Ammon's horn (tissue), 1 donor: ENCODE measurements at places on chromosomes 12 and 14.

GRCh38 chr14:87185961-87186560 lies 806.9 kb downstream of the GALC start:
- DNase-seq = no peak

DNA sequence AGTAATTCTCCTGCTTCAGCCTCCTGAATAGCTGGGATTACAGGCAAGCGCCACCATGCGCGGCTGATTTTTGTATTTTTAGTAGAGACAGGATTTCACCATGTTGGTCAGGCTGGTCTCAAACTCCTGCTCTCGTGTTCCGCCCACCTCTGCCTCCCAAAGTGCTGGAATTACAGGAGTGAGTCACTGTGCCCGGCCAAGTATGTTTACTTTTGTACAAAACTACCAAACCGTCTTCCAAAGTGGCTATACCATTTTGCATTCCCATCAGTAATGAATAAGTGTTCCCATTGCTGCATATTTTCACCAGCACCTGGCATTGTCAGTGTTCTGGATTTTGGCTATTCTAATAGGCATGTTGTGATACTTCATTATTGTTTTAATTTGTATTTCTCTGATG lies 8.4 kb upstream of the KRT6A start:
- DNase-seq = no peak

DNA sequence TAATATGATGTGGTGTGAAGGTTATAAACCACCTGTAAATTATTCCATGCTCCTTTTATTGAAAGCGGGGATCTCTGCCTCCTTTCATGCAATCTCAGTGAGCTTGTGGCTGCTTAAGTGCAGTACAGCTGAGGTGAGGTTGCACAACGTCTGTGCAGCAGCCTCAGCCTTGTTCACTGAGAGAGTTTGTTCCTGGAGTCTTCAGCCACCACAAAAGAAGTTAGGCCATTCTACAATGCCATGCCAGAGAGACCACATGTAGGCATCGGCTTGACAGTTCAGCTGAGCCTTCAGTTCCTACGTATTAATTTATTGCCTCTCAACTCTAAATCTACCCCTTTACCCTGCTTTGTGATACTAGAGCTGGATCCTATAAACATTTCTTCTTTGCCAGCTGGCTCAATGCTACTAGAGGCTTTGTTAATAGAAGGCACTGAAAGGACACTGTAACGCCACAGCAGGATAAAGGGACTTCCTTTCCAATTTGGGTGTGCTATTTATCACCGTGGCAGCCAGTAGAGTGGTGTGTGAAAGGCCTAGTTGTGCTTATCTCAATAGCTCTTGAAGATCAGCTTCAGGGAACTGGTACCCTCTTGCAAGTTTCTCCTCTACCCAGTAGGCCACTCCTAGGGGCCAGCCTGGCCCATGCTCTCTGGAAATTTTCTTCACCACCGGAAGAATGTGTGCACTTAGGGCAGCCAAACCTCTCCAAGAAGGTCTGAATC lies 337.7 kb downstream of the IPO8 start:
- DNase-seq = no peak

GRCh38 chr12:110869026-110869425 lies 22.2 kb downstream of the CCDC63 start:
- DNase-seq = peak; percentile 34

DNA sequence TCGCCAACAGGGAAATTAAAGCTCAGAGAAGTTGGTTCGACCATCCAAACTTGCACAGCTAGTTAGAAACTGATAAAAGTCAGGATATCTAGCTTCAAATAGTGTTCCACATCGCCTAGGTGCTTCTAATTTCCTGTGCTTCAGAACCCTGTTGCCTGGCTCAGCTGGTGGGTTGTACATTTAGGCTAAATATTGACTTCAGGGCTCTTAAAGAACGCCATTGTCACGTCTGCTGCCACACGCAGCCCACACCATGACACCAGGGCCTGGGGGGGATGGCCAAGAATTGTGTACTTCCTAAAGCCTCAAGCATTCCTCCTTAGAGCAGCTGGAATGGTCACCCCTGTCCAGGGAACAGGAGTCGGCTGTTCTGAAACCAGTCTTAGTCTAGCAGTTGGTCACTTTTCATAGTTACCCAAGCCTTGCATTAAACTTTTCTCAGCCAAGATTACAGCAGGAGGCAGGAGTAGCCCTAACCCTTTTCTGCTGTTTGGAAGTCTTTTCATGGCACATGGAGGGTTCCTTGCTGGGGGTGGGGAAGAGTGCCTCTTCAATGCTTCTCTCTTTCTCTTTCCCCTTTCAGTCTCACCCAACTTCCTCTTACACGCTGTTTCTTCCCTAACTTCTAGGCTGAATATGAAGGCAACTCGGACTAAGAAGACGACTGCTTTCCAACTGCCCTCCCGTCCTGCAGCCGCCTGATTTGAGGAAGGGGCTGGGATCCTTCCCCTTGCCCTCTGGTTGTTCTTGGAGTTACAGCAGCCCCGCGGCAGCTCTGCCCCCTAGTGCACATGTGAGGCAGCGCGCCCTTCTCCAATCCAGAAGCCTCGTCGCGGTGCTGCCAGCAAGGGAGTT lies 17.1 kb downstream of the FOS start:
- DNase-seq = peak; percentile 91

DNA sequence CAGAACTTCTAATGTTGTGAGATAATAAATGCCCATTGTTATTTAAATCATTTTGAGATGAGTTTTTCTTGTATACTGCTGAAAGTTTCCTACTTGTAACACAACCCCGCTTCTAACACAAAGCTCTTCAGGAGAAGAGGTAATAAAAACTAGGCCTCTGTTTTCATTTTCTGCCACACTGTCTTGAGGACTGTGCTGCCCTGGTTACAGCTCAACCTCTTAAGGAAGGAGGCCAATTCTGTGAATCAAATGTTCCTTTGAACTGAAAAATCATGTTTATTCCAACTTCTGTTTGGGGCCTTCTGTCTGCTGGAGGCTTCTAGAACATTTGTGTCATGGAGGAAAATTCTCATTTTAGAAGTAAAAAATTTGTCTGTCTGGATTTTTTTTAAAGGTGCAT lies 100.3 kb downstream of the LRIG3 start:
- peak; percentile 13 for DNase-seq

DNA sequence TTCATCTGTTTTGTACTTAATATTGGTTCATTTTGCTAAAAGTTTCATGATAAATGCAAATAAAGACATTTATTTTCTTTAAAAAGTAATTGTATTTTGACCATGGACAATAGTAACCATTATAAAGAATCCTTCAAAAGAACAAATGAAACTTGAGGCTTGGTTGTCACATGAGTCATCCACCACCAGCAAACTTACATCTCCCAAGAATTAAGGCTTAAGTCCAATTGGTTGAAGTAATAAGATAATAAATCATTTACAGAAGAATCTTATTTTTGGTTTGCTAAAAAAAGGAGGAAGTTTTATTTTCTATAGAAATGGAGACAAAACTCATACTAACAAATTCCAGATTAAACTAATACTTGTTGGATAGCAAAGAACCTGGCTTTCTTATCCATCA lies 84.8 kb upstream of the KITLG start:
- no peak for DNase-seq

DNA sequence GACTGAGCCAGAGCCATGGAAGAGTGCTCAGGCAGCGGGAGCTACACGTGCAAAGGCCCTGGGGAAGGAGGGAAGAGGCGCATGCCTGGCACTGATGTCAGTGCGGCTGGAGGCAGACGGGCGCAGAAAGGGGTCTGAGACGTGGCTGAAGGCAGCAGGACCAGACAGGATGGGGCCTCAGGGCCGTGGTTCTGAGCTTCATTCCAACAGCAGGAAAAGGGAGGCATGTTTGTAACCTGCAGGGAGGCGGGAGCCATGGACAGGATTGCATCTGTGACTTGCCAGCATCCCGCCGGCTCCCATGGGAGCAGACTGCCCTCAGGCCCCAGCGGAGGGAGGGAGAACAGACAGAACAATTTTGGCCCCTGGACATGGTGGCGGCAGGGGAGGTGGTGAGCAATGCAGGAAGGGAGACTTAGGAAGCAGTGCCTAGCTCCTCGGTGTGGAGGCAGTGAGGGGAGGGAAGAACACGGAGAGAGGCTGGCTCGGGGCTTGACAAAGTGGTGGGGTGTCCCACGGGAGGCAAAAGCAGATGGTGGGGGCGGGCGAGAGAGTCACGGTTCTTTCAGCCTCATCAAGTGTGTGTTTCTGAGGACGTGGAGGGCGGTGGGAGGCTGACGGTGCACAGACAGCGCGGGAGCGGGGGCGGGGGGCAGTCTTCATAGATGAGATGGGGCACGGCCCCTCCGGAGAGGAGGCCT lies 33.3 kb upstream of the INF2 start:
- no peak for DNase-seq

DNA sequence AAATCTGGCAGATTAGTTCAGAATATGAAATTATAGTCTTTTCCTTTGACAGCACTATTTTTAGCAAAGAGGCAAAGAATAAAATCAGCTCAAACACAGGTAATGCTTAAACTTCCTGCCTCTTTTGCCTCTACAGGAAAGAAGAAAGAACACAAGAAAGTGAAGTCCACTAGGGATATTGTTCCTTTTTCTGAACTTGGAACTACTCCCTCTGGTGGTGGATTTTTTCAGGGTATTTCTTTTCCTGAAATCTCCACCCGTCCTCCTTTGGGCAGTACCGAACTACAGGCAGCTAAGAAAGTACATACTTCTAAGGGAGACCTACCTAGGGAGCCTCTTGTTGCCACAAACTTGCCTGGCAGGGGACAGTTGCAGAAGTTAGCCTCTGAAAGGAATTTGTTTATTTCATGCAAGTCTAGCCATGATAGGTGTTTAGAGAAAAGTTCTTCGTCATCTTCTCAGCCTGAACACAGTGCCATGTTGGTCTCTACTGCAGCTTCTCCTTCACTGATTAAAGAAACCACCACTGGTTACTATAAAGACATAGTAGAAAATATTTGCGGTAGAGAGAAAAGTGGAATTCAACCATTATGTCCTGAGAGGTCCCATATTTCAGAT lies 17.4 kb downstream of the TMPO start:
- DNase-seq = no peak

DNA sequence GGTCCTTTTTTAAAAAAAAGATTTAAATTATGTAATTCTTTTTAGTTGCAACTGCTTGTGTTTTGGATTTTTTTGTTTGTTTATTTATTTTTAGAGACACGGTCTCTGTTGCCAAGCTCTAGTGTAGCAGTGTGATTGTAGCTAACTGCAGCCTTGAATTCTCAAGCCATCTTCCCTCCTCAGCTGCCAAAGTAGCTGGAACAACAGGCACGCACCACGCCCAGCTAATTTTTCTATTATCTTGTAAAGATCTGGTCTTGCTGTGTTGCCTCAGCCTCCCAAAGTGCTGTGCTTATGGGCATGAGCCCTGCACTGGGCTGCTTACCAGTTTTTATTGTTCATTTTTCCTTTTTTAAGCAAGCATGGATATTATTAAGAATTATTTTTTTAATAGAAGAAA lies 10.6 kb upstream of the ART4 start:
- DNase-seq = no peak

GRCh38 chr12:124371366-124371765 lies 76.5 kb downstream of the RFLNA start:
- no peak for DNase-seq

- no peak for DNase-seq
Observed at GRCh38 chr12:25652371-25652770, 99.3 kb upstream of the LMNTD1 start.

DNA sequence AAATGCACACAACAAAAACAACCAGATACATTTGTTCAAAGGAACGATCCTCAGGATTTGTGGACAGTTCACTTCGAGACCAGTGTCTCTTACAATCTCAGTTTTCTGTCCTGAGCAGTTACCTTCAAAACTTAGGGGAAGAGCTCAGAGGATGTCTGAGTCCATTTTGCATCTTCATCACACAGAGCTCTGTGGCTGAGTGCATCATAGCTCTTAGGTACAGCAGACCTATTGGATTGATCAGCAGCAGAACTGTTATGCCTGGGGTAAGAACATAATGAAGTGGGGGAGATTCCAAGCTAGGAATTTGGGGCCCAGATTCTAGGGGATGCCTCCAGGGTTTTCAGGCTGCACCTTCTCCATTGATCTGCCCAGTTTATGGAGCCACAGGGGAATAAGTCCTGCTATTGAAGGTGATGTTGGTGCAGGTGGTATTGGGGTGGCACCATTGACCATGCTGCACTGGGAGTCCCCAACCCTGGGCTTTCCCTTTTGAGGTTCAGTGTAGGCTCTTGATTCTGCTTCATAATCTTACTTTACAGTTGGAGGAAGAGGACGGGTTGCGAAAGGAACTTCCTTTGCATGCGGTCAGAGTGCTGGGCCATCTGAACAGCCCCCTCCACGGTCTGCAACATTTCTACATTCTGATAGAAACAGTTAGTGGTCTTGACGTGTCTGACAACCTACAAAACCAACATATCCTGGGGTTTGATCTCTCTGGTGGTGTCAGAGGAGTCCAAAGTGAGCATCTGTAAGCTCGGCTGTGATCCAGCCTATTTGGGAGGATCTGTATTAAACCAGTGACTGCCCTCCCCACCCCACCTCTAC lies 112.8 kb downstream of the CHST11 start:
- DNase-seq = peak; percentile 57

GRCh38 chr12:131795690-131796410 lies 32.3 kb upstream of the MMP17 start:
- no peak for DNase-seq
